ENCODE measurements at places on chromosomes 16 and 17. TPM values are rescaled to one million over a fixed set of nuclear protein-coding genes. Genes with fewer than 3 reads are reported as not detected.

The KIF2B gene
- not detected for total RNA-seq

The SNAI3 gene
- 3.3 TPM for total RNA-seq

The CACNG3 gene
- not detected for total RNA-seq

The HOXB2 gene
- total RNA-seq: 28.1 TPM

The LPO gene
- not detected for total RNA-seq

The SERPINF2 gene
- 0.16 TPM for total RNA-seq

The SMG1 gene
- 148 TPM for total RNA-seq

The KRTAP4-9 gene
- not detected for total RNA-seq

The RAB37 gene
- total RNA-seq: 7.5 TPM

The ST6GALNAC1 gene
- total RNA-seq: 0.35 TPM

The C16orf54 gene
- total RNA-seq: 17.8 TPM

The MYOCD gene
- not detected for total RNA-seq

The CXCL16 gene
- 2.5 TPM for total RNA-seq

The AGRP gene
- total RNA-seq: not detected

The CHRNB1 gene
- 7.2 TPM for total RNA-seq

Data from activated CD4-positive, alpha-beta T cell treated with anti-CD3 and anti-CD28 coated beads, Interleukin-2, amount 10 ng/mL, durations not matched to agents 24 days and 14 days (primary cell).